ENCODE measurements at places on chromosomes 5 and 9.

GRCh38 chr9:116497095-116497890 is 189.8 kb upstream of the TRIM32 start:
- no peak for DNase-seq

DNA sequence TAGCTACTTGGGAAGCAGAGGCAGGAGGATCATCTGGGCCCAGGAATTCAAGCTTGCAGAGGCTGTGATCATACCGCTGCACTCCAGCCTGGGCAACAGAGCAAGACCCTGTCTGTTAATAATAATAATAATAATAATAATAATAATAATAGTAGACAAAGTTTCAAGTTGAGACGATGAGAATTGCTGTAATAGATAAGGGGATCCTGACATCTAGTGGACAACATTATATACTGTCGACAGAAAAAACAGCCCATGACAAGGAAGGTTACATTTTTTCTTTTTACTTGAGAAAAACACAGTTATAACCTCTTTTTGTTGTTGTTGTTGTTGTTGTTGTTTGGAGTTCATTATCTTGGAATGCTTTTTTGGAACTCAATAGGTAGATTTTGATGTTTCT is 35.3 kb downstream of the NDFIP1 start:
- no peak for DNase-seq

- DNase-seq, result no peak
Observed at GRCh38 chr5:129177451-129177850, 82.9 kb downstream of the ISOC1 start.

- no peak for DNase-seq
Observed at GRCh38 chr9:109717342-109717741, 62.7 kb upstream of the PALM2AKAP2 start.

- DNase-seq, result no peak
Observed at GRCh38 chr9:5445886-5446285, 4.5 kb upstream of the CD274 start.

DNA sequence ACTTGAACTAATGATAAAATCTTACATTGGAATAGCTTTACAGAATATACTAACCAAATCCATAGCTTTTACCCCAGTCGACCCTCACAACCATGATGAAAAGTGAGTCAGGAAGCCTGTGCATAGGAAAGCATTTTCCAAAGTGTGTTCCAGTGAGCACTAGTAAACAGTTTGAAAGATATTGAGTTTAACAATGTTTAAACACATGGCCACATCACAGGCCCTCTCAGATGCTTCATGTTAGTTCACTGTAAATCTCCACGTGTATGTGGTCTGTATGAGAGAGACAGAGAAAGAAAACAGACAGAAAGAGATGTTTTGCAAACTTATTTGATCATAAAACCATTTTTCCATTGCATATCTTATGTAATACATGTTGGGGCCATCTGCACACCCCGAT is 27.0 kb downstream of the PRUNE2 start:
- DNase-seq, result no peak

DNA sequence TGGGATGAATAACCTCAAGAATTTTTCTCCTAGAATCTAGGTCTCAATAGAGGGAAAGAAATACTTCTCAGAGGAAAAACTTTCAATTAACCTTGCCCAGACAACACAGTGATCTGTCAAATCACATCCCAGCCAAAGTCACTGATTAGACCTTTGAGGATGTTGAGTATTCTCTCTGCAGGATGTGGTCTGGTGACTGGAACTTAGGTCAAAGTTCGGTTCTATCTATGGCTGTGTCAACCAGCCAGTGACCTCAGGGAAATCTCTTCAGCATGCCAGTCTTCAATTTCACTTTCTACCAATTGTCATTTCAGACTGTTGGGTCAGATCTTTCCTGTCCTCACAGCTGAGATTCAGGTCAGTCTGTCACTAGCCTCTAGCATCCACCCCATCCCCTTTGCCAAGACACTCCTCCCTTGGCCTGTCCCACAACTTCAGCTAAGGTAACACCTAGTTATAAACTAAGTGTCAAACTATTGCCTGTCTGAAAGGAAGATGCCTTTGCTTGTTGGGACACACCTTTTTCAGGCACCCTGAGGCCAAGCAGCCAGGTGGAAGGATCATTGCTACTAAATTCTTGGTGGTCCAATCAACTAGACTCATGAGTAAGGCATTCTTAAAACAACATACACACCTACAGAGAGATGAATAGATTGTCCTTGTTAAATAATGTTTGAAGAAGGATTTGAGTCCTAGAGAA is 156.3 kb upstream of the FST start:
- DNase-seq, result no peak

- no peak for DNase-seq
Observed at GRCh38 chr5:130978475-130978874, 186.6 kb downstream of the HINT1 start.

- DNase-seq, result no peak
Observed at GRCh38 chr5:18158166-18158565, 523.9 kb downstream of the TAF11L14 start.

DNA sequence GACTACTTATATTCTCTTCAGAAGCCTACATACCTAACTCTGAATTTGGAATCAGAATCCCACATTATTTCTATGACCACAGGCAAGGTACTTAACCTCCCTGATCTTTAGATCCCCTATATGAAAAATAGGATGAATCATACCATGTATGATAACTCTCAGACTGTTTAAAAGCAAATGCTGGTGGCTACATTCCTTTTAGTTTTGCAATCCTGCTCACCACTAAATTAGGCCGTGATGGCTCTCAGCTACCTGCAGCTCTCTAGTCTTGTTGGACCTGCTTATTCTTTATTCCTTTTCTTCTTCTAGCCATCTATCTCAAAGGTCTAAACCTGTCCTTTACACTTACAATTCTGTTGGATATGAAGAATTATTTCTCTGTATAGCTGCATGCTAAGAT is 303.4 kb upstream of the ATP10B start:
- no peak for DNase-seq

- DNase-seq, result no peak
Observed at GRCh38 chr5:170606941-170607340, 103.1 kb downstream of the KCNIP1 start.

DNA sequence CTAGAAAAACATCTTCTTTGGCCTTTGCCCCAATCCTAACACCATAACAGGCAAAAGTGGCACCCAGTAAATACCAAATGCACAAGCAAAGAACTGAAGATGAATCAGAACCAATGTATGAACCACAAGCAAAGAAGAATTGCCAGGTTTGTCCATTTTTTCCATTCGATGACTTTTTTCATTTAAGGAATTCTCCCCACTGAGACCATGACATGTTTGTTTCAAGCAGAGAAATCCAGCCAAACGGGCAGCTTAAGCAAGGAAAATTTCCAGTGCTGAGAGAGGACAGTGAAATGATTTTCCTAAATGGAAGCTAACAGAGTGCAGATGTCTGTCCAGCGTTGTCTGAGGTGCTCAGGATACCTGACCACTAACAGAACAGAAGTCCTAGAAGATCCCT is 203.7 kb downstream of the ADAMTS12 start:
- DNase-seq, result no peak

DNA sequence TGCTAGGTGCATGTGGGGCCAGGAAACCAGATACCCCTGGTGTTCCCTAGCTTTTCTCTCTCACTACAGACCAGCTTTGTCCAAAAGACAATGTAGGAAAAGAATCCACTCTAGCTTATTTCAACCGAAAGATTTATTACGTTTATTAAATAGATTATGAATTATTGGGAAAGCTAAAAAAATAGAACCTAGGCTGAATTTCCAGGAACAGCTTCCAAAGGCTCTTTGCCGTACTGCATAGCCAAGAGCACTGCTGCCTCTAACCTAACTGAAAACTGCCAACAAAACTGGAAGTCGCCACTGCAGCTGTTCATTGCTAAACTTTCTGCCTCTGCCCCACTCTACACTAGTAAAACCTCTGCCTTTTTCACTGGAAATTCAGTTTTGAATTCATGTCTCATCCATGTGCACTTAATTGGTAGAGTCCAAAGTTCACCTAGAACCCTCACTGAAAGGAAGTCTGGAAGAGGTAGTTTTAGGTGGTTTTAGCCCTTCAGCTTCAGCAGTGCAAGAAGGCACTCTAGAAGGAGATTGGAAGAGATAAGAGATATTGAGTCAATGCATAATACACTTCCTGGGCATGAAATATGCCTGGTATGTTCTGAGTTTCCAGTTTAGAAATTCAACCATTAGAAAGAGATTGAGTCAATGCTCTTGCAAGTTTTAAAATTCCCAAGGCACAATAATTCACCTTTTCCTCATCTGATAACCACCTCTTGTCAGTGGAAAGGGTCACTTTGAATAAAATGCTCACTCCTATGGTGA is 927.9 kb downstream of the MAT2B start:
- no peak for DNase-seq

DNA sequence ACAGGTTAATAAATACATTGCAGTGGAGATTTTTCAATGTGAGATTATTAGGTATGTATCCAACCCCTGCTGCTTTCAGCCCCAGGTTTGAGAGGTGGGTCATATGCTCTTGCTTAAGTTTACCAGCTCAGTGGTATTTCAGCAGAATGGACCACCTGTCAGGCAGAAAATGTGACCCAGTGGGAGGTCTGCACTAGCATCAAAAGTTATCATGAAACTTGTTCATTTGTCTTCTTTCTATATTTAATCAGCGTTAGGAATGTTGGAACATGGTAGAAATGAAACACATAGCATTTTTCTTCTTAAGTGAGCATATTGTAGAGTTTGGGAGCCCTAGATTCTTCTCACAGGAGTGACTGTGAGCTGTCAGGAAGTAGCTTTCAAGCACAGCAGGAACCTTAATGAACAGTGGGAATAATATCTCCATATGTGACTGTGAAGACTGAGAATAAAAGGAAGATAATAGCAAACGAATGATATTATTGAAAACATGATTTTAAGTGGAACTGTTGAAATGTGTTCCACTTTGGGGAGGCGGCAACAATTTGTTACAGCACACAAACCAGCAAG is 596.9 kb upstream of the CDH6 start:
- DNase-seq, result no peak

DNA sequence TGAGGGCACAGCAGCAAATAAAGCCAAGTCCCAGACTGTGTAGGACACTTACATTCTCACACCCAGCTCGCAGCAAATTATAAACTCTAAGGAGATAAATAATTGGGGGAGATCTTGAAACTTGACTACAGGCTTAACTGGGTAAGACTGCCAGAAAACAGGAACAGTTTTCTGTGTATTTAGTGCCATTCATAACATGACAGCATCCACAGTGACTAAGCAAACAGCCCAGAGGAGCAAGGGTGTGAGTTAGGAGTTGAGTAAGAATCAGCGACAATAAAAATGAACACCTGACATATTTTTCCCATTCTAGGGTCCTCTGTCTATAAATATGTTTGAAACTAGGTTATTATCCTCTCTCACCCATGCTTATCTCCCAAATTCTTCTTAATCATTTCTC is 370.9 kb upstream of the WWC1 start:
- DNase-seq, result no peak
